Activated naive CD4-positive, alpha-beta T cell treated with anti-CD3 and anti-CD28 coated beads, Interleukin-2, amount 10 ng/mL, durations not matched to agents 5 hours and 36 hours (primary cell): ENCODE measurements at places on chromosomes 3 and 15. TPM values are rescaled to one million over a fixed set of nuclear protein-coding genes. Genes with fewer than 3 reads are reported as not detected.

CD80 gene
- 14.4 TPM for total RNA-seq

TRPC1 gene
- total RNA-seq = 1.0 TPM

CHRM5 gene
- total RNA-seq = not detected

RTP1 gene
- not detected for total RNA-seq

ADGRG7 gene
- total RNA-seq = not detected

SPATA12 gene
- not detected for total RNA-seq

TCF12 gene
- 59.4 TPM for total RNA-seq

SPPL2A gene
- 82.4 TPM for total RNA-seq

SYNPR gene
- not detected for total RNA-seq

LYZL4 gene
- total RNA-seq = not detected

MYD88 gene
- total RNA-seq = 61.2 TPM

MRPL47 gene
- 27.8 TPM for total RNA-seq
